ENCODE measurements at places on chromosomes 11 and 22.
A peak's percentile ranks its signal among the peaks of the same experiment; 100 is the strongest.

GRCh38 chr11:110374921-110375320 is 54.8 kb upstream of the FDX1 start:
- DNase-seq, result no peak

- DNase-seq, result no peak
Observed at GRCh38 chr22:20305894-20306645, 13.8 kb downstream of the DGCR6L start.

DNA sequence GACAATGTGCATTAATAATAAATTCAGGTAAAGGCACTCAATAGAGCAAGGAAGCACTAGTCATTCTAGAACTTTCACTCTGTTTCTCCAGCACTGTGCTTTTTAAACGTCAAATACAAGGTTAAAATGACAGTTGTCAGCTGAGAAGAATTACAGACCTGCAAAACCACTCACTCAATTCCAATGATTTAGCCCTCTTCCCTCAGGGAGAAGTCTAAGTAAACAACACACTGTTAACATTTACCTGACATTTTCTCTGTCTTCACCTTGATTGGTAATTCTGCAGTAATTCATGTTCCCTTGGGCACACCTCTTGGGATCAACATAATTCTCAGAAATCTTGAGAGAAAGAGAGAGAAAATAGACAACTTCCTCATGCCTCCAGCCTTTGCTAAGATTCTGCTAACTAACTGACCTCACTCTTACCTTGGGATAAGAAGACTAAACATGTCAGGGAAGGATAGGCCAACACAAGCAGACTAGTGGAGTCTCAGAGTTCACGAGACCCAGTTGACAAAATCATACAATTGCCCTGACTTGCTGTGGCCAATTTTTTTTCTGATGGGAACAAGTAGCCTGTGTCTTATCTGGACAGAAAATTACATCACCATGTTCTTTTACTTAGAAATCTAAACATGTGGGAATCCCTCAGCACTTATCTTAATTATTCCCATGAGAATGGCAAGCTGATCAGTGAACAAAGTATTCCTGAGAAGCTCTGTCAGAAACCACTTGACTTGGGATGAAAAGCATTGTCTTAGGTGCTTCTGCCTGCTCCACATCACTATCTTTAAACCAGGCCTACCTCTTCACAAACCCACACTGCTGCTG is 516.8 kb upstream of the FAT3 start:
- no peak for DNase-seq

- DNase-seq, result no peak
Observed at GRCh38 chr22:49243965-49244364, 583.7 kb downstream of the BRD1 start.

GRCh38 chr11:109439684-109440083 is 17.7 kb downstream of the C11orf87 start:
- DNase-seq, result no peak

DNA sequence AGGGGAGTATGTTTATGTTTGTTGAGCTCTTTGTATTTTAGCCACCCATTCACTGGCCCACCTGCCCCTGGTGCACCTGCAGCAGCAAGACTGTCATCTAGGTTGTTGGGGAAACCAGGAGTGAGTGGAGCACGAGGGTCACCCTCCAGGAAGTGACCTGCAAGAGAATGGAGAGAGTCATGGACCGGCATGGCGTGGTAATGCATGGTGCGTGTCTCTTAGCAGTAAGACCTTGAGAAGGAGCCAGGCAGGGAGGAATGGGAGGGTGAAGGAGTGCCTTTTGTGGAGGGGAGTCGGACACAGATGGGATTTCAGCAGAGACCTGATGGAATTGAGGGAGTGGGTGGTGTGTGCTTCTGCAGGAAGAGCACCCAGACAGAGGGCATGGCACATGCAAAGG is 37.9 kb downstream of the KCNQ1 start:
- DNase-seq, result no peak

DNA sequence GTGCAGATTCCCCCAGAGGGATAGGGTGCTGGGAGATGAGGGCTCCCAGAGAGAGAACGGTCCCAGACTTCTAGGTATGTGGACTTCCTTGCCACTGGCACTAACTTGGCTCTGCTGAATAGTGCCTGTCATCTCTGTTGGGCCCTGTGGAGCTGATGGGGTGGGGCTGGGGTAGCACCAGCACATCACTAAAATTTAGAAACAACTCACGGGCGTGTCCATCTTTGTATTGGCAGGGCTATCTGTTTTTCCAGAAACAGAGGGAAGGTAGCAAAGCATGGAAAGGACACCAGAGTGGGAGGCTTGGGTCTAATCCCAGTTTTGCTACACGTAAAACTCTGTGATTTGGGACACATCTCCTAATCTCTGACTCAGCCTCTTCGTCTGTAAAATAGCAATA is 25.8 kb downstream of the SWAP70 start:
- no peak for DNase-seq

GRCh38 chr22:24977370-24978221 is 25.1 kb downstream of the KIAA1671 start:
- DNase-seq, result peak; percentile 21
